ENCODE measurements at places on chromosomes 12 and 14. TPM values are rescaled to one million over a fixed set of nuclear protein-coding genes. Genes with fewer than 3 reads are reported as not detected.

DNA sequence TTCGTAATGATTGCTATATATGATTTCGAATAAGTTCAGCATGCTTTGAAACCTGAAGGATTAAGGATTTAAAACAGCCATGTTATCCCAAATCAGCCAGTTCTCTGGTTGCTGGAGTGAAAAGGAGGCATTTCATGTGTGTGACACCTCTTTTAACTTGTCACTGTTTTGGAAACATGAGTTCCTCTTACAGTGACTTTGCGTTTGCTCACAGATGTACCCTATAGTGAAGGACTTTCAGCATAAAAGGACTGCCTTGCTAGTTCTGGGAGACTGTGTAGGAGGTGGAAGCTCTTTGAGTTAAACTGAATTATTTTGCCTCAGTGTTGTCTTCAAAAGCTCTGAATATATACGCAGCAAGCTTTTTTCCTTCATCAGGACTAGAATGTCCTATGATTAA is 7.6 kb downstream of the RNASE11 start:
- H3K27ac ChIP-seq, result no peak overlapping the region
- no peaks in the 10 kb centered on the region for H3K4me1 ChIP-seq
- no peaks in the 10 kb centered on the region for H3K36me3 ChIP-seq
- no peak for DNase-seq
- no peak overlapping the region for H3K4me3 ChIP-seq
- H3K27me3 ChIP-seq, result no peaks in the 10 kb centered on the region

BMAL2 gene
- not detected for total RNA-seq

RTL1 gene
- 0.11 TPM for total RNA-seq

- H3K4me3 ChIP-seq, result no peak overlapping the region
- no peaks in the 10 kb centered on the region for H3K4me1 ChIP-seq
- DNase-seq, result no peak
- no peaks in the 10 kb centered on the region for H3K27me3 ChIP-seq
Observed at GRCh38 chr12:40648519-40648918, 43.7 kb upstream of the CNTN1 start.
